ENCODE measurements at places on chromosomes 12 and 14.

- H3K36me3 ChIP-seq: no peaks in the 10 kb centered on the region
- no peak for DNase-seq
- no peak overlapping the region for H3K27ac ChIP-seq
- no peaks in the 10 kb centered on the region for H3K27me3 ChIP-seq
- H3K4me1 ChIP-seq: peaks cover 5% of the 10 kb centered on the region
- no peak overlapping the region for H3K4me3 ChIP-seq
Observed at GRCh38 chr12:13183620-13184019, 12.9 kb upstream of the EMP1 start.

DNA sequence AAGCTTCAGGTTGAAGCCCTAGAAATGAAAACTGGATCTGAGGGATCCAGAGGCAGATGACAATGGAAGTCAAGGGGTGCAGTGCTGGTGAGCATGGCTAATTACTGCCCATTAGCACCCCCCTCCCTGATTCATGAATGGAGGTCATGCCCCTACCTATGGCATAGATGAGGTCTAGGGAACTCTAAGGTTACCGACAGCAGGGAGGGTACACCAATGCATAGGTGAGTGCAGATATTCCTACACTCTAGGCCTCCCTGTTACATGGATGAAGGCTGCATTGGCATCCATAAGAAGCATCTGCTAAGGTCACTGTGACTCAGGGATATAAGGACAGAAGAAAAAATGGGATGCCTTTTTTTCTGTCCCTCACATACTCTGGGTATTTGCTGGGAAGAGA is 147.3 kb downstream of the CCDC59 start:
- H3K27ac ChIP-seq: no peak overlapping the region
- no peak overlapping the region for H3K4me3 ChIP-seq
- H3K27me3 ChIP-seq: no peaks in the 10 kb centered on the region
- H3K4me1 ChIP-seq: no peaks in the 10 kb centered on the region
- H3K36me3 ChIP-seq: no peaks in the 10 kb centered on the region

- H3K4me1 ChIP-seq: no peaks in the 10 kb centered on the region
- no peaks in the 10 kb centered on the region for H3K36me3 ChIP-seq
- no peak overlapping the region for H3K4me3 ChIP-seq
- no peak overlapping the region for H3K27ac ChIP-seq
- no peak for DNase-seq
Observed at GRCh38 chr14:70884595-70885342, 22.5 kb upstream of the PCNX1 start.

GRCh38 chr14:24876996-24877395 is 173.0 kb downstream of the STXBP6 start:
- no peaks in the 10 kb centered on the region for H3K4me1 ChIP-seq
- no peaks in the 10 kb centered on the region for H3K27me3 ChIP-seq
- H3K27ac ChIP-seq: no peak overlapping the region
- H3K36me3 ChIP-seq: no peaks in the 10 kb centered on the region
- H3K4me3 ChIP-seq: no peak overlapping the region

GRCh38 chr14:45633220-45633984 is 380.4 kb upstream of the MIS18BP1 start:
- no peaks in the 10 kb centered on the region for H3K36me3 ChIP-seq
- H3K4me1 ChIP-seq: no peaks in the 10 kb centered on the region
- H3K27ac ChIP-seq: peak overlapping the region; percentile 79
- H3K4me3 ChIP-seq: peak overlapping the region; percentile 23

GRCh38 chr14:57246933-57247657 is 21.6 kb downstream of the EXOC5 start:
- no peaks in the 10 kb centered on the region for H3K36me3 ChIP-seq
- no peak for DNase-seq
- H3K4me3 ChIP-seq: no peak overlapping the region

DNA sequence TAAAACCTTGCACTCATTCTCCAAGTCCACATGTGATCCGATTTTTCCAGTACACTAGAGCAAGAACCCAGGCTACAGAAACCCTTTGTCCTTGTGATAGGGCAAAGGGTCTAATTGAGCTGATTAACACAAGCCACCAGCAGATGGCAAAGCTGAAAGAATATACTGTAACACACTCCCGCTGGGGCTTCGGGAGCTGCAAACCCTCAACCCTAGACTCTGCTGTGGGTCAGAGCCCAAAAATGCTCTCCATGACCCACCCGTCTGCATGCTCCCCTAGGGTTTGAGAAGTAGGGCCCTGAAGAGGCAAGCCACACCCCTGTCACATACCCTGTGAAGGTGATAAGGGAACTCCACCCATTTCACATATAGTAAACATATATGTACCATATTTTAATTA is 33.6 kb upstream of the PCNX1 start:
- H3K4me3 ChIP-seq: no peak overlapping the region
- no peaks in the 10 kb centered on the region for H3K27me3 ChIP-seq
- H3K27ac ChIP-seq: no peak overlapping the region
- H3K4me1 ChIP-seq: no peaks in the 10 kb centered on the region
- no peaks in the 10 kb centered on the region for H3K36me3 ChIP-seq

DNA sequence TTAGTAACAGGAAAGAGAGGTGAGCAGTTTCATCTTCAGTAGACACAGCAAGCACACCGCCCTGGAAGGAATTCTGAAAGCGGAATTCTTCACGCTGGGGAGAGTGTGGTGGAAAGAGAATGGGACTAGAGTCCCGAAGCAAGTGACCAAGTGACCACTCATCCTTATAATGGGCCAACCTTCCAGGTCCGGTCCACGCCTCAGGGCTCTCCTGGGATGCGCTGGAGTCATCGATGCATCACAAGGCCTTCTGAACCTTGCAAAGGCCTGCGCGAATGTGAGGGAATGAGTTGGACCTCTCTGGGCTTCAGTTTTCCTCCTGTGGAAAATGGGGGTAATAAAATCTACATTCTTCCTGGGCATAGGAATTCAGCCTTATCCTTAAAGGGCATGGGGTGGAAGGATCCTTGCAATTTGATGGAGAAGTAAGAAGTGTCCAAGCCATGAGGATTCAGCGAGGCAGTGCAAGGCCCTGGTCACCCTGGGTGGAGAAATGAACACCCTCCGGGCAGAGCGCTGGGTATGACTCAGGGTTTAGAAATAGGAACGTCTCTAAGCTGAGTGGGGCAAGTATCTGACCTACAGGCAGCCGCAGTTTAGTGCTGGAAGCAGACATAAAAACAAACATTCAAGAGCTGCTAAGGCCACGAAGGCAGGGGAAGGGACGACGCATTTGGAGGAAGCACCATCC is 97.7 kb downstream of the SETD3 start:
- no peak for DNase-seq
- H3K27ac ChIP-seq: no peak overlapping the region
- no peak overlapping the region for H3K4me3 ChIP-seq
- H3K36me3 ChIP-seq: no peaks in the 10 kb centered on the region
- no peaks in the 10 kb centered on the region for H3K4me1 ChIP-seq
- peaks cover 40% of the 10 kb centered on the region for H3K27me3 ChIP-seq

DNA sequence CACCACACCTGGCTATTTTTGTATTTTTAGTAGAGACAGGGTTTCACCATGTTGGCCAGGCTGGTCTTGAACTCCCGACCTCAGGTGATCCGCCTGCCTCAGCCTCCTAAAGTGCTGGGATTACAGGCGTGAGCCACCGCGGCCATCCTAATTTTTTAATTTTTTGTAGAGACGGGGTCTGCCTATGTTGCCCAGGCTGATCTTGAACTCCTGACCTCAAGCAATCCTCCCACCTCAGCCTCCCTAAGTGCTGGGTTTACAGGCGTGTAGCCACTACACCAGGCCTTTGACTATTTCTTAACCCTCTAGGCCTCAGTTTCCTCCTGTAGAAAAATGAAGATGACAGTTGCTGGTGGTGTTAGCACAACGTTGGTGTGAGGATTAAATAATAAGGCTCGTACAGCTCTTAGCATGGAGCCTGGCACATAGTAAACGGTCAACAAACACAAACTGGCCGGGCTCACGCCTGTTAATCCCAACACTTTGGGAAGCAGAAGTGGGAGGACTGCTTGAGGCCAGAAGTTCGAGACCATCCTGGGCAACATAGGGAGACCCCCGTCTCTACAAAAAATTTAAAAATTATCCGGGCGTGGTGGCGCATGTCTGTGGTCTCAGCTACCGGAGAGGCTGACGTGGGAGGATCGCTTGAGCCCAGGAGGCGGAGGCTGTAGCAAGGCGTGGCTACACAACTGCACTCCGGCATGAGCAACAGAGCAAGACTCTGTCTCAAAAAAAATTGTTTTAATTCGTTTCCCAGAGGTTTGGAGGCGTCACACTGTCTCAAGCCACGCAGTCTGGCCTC is 979 bp downstream of the DDX54 start:
- peak overlapping the region; percentile 99 for H3K4me3 ChIP-seq
- no peaks in the 10 kb centered on the region for H3K27me3 ChIP-seq
- H3K4me1 ChIP-seq: no peaks in the 10 kb centered on the region
- no peaks in the 10 kb centered on the region for H3K36me3 ChIP-seq
- peak overlapping the region; percentile 97 for H3K27ac ChIP-seq
- no peak for DNase-seq

- peaks cover 10% of the 10 kb centered on the region for H3K4me1 ChIP-seq
- peak overlapping the region; percentile 82 for H3K4me3 ChIP-seq
- peak overlapping the region; percentile 96 for H3K27ac ChIP-seq
- H3K27me3 ChIP-seq: no peaks in the 10 kb centered on the region
- DNase-seq: no peak
- no peaks in the 10 kb centered on the region for H3K36me3 ChIP-seq
Observed at GRCh38 chr12:71664411-71665089, 449 bp downstream of the THAP2 start.

- no peak for DNase-seq
- no peaks in the 10 kb centered on the region for H3K27me3 ChIP-seq
- H3K4me3 ChIP-seq: no peak overlapping the region
- H3K27ac ChIP-seq: no peak overlapping the region
- H3K4me1 ChIP-seq: no peaks in the 10 kb centered on the region
Observed at GRCh38 chr12:103727638-103728037, 113.4 kb downstream of the NT5DC3 start.

- H3K4me3 ChIP-seq: no peak overlapping the region
- H3K36me3 ChIP-seq: no peaks in the 10 kb centered on the region
Observed at GRCh38 chr14:101025696-101026095, 122.2 kb upstream of the RTL1 start.

DNA sequence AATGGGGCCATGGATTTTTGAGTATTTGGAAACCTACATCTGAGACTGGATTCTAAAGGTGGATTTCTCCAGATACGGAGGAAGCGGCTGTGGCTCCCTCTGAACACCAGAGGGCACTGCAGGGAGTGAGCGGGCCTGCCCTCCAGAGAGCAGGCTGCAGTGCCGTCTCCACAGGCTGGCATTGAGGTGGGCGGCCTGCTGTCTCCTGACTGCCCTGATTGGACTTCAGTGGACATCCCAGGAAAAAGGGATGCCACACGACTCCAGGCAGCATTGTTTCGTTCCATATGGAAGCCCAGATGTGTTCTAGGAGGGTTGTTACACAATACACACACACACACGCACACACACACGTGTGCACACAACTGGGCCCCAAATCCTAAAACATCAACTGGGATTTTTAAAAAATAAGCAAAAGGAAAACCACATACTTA is 20.9 kb upstream of the ANO2 start:
- H3K27me3 ChIP-seq: no peaks in the 10 kb centered on the region
- DNase-seq: no peak
- H3K36me3 ChIP-seq: no peaks in the 10 kb centered on the region
- no peaks in the 10 kb centered on the region for H3K4me1 ChIP-seq

DNA sequence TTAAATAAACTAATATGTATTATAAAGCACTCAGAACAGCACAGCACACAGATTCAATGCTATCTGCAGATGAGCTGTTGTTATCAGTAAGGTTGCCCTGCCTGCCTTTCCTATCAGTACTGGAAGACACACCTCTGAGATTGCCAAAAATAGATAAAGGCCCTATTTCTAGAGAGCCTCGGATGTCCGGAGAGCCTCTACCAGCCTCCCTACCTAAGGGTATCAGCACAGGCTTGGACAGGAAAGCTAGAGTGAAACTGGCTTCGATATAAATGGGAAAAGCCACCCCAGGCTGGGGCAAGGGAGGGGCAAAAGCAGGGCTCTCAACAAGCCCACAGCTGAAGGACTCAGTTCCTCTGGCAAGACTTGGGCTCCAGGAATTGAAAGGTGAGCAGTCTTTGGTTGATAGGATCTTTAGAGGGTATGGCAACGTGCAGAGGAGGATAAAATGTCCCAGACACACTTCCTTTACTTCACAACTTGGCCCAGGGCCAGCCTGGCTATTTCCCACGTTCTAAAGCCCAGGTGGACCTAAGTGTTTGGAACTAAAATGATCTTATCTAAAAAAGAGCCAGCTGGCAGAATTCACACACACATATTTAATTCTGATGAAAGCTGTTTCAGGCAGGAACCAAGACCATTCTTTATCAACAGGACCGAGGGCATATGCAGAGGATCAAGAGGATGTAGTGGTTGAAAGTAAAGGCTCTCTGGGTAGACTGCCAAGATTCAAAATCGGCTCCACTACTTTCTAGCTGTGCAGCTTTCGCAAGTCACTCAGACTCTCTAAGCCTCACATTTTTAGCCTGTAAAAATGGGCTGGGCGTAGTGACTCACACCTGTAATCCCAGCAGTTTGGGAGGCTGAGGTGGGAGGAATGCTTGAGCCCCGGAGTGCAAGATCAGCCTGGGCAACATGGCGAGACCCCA is 37.8 kb upstream of the ITPR2 start:
- no peak for DNase-seq
- H3K36me3 ChIP-seq: no peaks in the 10 kb centered on the region
- H3K4me3 ChIP-seq: no peak overlapping the region
- H3K4me1 ChIP-seq: no peaks in the 10 kb centered on the region
- H3K27ac ChIP-seq: peak overlapping the region; percentile 31

GRCh38 chr12:25422241-25422640 is 130.8 kb downstream of the LMNTD1 start:
- H3K36me3 ChIP-seq: no peaks in the 10 kb centered on the region
- DNase-seq: no peak
- H3K4me1 ChIP-seq: no peaks in the 10 kb centered on the region
- no peaks in the 10 kb centered on the region for H3K27me3 ChIP-seq
- no peak overlapping the region for H3K4me3 ChIP-seq

- no peak overlapping the region for H3K4me3 ChIP-seq
- no peaks in the 10 kb centered on the region for H3K36me3 ChIP-seq
- no peaks in the 10 kb centered on the region for H3K4me1 ChIP-seq
- no peaks in the 10 kb centered on the region for H3K27me3 ChIP-seq
- DNase-seq: no peak
Observed at GRCh38 chr12:70615174-70615866, 21.9 kb downstream of the PTPRB start.

- no peak overlapping the region for H3K4me3 ChIP-seq
- H3K4me1 ChIP-seq: no peaks in the 10 kb centered on the region
- no peaks in the 10 kb centered on the region for H3K27me3 ChIP-seq
- peak overlapping the region; percentile 33 for H3K27ac ChIP-seq
- H3K36me3 ChIP-seq: no peaks in the 10 kb centered on the region
Observed at GRCh38 chr14:69687606-69688298, 76.4 kb downstream of the SUSD6 start.

GRCh38 chr12:32828120-32828519 is 68.5 kb downstream of the PKP2 start:
- H3K4me1 ChIP-seq: no peaks in the 10 kb centered on the region
- H3K27me3 ChIP-seq: no peaks in the 10 kb centered on the region
- DNase-seq: no peak
- H3K36me3 ChIP-seq: no peaks in the 10 kb centered on the region
- no peak overlapping the region for H3K4me3 ChIP-seq

DNA sequence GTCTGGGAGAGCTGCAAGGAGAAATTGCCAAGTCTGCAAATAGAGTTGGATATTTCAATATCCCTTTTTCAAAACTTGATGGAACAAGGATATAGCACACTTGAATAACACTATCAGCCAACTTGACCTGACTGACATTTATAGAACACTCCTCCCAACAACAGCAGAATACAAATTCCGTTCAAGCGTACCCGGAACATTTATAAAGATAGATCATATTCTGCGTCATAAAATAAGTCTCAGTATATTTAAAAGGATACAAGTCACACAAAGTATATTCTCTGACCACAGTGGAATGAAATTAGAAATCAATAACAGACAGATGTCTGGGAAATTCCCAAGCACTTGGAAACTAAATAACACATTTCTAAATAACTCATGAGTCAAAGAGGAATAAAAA is 29.0 kb upstream of the MEG3 start:
- DNase-seq: no peak
- no peak overlapping the region for H3K4me3 ChIP-seq
- no peaks in the 10 kb centered on the region for H3K36me3 ChIP-seq
- no peak overlapping the region for H3K27ac ChIP-seq
- H3K27me3 ChIP-seq: no peaks in the 10 kb centered on the region

Measured in breast epithelium (tissue), 4 donors.